DMS53 (cell line): ENCODE measurements at places on chromosomes 2 and 18.

DNA sequence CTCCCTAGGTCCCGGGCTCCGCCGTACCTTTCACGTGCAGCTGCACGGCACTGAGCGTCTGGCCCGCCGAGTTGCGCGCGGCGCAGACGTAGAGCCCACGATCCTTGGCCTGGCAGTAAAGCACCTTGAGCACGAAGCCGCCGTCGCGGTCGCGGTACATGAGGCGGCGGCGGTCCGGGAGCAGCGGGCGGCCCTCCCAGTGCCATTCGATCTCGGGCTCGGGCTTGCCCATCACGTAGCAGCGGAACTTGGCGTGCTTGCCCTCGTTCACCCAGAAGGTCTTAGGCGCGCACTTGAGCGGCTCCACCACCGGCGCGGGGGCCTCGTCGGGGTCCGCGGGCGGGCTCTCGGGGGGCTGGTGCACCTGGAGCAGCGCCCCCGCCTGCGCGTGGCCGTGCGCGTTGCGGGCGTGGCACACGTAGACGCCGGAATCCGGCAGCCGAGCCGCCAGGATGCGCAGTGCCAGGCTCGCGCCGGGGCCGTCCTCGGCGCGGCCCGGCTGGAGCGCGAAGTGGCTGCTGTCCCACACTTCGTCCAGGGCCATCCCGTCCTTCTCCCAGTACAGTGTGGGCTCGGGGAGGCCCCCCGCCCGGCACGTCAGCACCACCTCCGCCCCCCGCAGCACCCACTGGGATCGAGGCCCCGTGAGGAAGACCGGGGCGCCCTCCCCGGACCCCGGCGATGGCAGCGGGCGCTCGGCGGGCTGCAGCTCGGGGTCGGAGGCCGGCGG, 980 bp downstream of the OBSL1 start:
- DNase-seq, result peak; percentile 62

DNA sequence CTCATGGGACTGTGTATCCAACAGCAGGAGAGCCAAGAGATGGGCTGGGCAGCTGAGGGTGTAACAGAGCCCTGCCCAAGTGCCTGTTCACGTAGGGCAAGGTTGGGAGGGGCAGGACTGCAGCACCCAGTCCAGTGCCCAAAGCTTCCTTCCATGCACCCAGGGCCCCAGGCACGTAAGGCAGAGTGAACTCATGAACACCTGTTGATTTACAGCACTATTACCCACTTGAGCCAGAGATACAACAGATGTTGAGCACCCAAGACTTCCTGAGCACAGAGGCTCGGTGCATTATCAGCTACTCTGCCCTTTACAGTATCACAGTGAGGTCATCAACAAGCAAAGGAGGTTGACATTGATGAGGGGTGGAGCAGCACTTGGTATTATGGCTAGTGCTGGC, 50.2 kb upstream of the FHL2 start:
- DNase-seq, result peak; percentile 99

- no peak for DNase-seq
Measured at GRCh38 chr18:48861181-48861708, 89.5 kb downstream of the SMAD7 start.

DNA sequence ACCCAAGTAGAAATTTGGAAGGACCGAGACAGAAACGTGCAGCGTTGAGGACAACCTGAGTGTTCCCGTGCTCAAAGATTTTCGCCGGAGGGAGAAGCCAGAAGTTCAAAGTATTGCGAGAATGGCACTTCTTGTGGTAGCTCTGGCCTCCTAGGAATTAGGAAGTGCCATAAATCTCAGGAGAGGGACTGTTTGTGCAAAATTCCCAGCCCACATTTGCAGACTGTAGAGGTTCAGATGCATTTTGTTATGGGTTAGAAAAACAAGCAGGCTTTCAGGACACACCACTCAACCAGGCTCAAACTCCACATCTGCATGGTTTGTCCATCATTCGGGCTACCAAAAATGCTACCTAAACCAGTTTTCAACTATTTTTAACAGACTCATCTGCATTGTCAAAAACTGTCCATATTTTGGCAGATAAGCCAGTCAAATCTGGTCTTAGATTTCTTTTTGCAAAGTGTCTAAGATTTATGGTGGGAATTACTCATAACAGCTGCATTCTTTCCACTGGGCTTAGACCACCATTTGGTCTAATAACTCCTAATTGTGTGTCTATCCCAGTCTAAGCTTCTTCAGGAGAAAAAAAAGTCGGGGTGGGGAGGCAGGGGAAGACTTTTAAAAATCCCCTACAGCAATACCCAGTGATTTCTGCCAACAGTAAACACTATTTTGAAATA, 422.9 kb downstream of the ARHGAP15 start:
- DNase-seq, result no peak

DNA sequence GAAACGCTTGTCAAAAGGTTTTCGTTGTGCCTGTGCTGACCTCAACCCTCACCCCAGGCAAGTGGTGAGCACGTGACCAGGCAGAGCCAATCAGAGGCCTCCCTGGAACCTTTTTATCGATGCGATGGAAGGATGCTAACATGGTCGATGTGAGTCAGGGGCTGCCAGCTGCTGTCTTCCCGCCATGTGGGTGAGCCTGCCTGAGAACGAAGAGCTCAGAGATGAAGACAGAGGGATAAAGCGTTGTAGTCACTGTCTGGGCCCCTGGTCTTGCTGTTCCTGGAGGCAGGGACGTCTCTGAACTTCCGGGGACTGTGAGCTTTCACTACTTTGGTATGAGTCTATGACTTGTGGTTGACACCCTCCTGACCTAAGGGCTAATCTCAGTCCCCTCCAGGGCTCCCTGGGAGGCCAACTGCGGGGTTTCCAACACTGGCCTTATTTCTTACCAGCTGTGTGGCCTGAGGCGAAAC, 18.6 kb downstream of the DNMT3A start:
- DNase-seq, result no peak

GRCh38 chr2:42566837-42567321, 1.6 kb upstream of the MTA3 start:
- no peak for DNase-seq

DNA sequence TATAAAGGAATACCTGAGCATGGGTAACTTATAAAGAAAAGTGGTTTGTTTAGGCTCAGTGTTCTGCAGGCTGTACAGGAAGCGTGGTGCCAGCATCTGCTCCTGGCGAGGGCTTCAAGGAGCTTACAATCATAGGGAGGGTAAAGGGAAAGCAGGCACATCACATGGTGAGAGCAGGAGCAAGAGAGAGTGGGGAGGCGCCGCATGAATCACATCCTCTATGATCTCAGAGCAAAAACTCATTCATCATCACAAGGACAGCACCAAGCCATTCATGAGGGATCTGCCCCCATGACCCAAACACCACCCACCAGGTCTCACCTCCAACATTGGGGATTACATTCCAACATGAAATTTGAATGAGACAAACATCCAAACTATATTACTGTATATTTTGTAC, 32.5 kb downstream of the R3HDM1 start:
- no peak for DNase-seq

DNA sequence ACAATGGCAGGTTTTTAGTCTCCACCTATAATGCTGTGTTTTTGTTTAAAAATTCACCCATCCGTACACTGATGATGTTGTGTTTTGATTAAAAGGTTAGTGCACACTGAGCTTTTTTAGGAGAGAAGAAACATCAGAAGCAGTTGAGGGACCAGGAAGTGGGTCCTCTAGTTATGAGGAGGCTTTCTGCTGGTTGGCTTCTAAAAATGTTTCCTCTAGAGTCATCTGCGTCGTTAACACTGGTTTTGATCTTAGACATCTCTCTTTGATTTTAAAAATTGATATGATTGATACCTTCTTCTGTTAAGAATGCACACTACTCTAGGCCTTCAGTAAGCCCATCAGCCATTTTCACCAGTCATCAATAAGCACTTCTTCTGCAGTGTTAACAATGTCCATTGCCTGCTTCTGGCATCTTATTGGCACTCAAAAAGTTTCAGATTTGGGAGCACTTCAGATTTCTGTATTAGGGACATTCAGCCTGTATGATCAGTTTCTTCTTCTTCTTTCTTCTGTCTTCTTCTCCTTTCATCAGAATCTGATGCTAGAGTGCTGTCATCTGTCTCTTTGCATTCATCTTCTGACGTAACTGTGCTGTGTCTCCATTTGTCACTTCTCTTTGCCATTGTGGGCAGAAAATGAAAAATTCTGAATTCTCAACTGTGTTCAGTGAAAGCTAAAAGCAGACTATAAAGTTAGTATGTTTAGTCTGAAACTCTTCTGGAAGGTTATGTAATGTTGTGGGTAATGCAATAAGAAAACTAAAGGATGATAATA, 56.3 kb downstream of the PHLPP1 start:
- DNase-seq, result no peak

DNA sequence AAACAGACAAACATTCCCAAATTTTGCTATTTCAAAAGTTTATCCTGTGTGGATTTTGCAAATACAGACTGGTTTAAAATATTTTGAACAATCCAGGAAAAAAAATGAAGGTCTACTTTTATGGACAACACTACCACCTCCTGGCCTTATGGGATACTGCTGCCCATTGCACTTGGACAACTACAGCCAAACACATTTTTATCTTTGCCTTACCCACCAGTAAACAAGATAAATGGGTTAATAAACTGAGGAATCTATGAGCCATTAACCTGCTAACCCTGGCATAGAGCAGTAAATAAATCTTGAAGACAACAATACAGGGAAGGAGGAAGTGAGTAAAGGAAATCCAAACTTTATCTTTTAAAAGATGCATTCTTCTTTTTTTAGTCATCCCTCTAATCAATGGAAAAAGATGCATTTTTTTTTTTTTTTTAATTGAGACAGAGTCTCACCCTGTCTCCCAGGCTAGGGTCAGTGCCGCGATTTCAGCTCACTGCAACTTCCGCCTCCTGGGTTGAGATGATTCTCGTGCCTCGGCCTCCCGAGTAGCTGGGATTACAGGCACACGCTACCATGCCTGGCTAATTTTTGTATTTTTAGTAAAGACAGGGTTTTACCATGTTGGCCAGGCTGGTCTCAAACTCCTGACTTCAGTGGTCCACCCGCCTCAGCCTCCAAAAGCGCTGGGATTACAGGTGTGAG, 2.1 kb upstream of the SPIRE1 start:
- peak; percentile 85 for DNase-seq

DNA sequence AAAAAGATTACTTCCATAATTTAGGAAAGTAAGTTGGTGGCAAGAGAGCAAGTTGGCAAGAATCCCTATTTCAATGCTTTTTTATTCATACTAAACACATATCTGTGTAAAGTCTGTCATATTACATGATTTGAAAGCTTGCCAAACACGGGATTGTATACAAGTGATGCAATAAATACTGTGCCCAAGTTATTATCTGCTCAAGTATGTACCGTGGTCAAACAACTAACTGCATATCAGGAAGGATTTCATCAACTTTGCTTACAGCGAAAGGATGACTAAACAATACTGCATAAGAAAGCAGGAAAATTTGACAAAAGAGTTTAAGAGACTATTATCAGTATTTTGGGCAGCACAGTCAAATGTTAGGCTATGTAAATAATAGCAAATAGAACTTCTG, 69.6 kb upstream of the SCN1A start:
- no peak for DNase-seq

DNA sequence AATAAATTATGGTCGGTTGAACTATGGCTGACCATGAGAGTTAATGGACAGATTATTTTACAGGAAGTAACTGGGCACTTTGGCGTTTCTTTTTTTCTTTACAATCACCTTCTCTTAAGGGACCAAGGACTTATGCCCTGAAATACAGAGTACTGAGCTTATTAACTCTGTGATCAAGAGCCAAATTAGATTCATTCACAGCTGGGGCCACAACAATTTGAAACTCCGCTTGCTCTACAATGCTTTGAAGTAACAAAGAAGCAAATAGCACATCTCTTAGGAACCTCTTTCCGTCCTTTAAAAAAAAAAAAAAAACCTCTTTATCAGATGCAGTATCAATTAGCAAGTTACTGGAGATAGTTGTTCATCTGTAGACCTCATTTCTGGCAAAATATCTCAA, 112.0 kb downstream of the LYPD6 start:
- no peak for DNase-seq

- peak; percentile 76 for DNase-seq
Measured at GRCh38 chr18:35158728-35159450, 81.9 kb upstream of the ZNF397 start.

DNA sequence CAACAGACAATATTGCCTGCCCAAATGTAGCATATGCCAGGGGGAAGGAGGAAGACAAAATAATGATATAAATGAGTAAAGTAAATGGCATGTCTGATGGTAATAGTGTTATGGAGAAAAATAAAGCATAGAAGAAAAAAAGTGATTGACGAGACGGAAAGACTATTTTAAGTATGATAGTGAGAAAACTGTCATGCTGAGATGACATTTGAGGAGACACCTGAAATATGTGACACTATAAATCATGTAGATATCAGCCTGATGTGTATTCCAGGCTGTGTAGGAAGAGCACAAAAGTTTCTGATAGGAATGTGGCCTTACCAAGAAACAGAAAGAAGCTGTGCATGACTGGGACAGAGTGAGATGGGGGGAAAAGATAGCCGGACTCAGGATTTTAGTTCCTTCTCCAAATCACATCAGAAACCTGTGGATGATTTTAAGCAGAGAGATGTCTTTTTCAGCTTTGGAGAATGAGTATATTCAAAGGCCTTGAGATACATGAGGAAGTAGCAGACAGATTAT, 387.3 kb upstream of the SYT4 start:
- no peak for DNase-seq

DNA sequence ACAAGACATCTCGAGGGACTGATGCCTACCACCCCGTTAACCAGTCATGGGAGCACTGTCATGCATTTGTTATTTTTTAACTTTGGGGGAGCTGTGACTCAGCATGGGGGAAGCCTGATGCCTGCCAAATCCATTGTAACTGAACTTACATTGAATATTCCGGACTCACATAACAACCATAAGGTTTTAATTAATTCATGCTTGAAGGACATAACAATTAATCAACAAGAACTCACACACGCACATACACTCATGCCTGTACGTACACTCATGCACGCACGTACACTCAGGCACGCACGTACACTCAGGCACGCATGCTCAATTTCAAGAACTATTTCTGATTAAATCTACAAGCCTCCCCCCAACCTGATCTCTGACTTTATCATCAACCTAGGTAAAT, 1639.1 kb downstream of the SUCLG1 start:
- DNase-seq, result no peak

- no peak for DNase-seq
Measured at GRCh38 chr2:228545041-228545747, 363.7 kb upstream of the SPHKAP start.

DNA sequence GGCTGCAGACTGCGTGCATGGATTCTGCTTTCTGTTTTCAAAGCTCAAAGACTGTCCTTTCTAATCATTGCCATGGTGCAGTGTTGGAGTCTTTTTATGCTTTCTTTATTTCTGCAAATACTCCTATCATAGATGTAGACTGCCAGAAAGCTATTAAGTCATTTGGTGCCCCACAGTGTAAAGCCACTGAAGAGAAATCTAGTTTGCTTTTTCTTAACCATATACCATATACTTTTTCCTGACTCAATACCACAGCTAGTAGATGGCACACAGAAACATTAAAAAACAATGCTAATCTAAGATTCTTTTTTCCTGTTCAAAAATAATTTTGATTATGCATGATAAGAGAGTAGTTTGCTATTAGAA, 109.9 kb upstream of the RAB27B start:
- DNase-seq, result no peak

DNA sequence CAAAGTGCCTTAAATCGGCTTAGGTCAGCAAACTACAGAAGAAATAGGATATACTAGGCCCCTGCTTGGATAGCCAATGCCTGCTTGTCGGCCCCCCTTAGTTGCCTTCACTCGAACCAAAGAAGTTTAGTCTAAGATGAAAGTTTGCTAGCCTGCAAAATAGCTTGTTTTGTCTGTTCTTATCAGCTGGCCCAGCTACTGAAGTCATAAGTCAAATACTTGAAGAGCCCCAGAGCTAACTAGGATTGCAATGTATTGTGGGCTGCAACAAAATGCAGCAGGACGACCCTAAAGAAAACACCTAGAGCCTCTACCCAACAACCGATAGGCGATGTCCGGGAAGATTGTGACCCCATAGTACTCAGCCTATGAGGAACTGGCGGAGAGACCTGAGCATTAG, 183.5 kb upstream of the HS6ST1 start:
- DNase-seq, result no peak
